Heart right ventricle (tissue), 16 donors: ENCODE measurements at places on chromosomes 2 and 18. TPM values are rescaled to one million over a fixed set of nuclear protein-coding genes. Genes with fewer than 3 reads are reported as not detected.
A peak's percentile ranks its signal among the peaks of the same experiment; 100 is the strongest.

Gene SPDYA
- 0.07 TPM for polyA plus RNA-seq

Gene LAMA3
- polyA plus RNA-seq = 1.7 TPM

Gene TMEM200C
- polyA plus RNA-seq = 0.22 TPM

Gene SOWAHC
- polyA plus RNA-seq = 1.2 TPM

Gene CPLX4
- polyA plus RNA-seq = not detected

Gene KLHL41
- 37.7 TPM for polyA plus RNA-seq

Gene CYP27C1
- polyA plus RNA-seq = 0.07 TPM

Gene GALNT13
- polyA plus RNA-seq = 0.01 TPM

Gene SLC23A3
- 0.28 TPM for polyA plus RNA-seq

Gene FN1
- 802 TPM for polyA plus RNA-seq

DNA sequence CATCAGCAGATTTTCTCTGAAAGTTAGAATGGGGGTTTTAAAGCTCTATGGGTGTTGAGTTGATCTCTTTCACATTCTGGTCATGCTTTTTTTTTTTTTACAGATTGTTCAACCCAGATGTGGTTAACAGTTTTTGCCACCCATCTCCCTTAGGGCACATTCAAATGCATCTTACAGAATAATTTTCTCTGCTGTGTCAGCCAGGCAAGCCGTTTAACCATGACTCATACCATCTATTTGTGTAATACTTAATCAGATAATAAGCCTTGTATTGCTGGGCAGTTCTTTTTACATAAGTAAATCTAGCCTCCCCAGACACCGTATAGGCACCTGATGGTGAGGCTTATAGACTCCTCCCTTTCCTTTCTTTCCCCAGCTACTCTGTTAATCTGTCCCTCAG is 62.0 kb downstream of the TGIF1 start:
- DNase-seq = no peak

GRCh38 chr18:31101183-31102024 is 817 bp downstream of the DSC2 start:
- peak; percentile 66 for DNase-seq

DNA sequence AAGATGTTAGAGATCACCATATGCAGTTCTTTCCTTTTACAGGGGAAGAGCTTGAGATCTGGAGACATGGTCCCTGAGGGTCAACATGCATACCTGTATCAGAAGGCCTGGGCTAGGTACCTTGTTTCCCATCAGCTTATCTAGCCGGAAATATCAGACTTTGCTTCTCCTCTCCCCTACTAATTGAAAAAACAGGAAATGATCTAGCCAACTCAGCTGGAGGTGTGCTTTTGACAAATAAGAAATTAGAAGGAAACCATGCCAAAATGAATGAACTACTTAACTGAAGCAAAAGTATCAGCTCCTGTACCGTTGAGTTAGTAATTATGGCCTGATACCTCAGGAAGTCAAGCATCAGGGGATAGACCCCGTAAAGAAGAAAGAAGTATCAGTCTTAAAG is 20.4 kb downstream of the PKP4 start:
- DNase-seq = no peak

GRCh38 chr2:158312981-158313380 is 143.6 kb downstream of the CCDC148 start:
- no peak for DNase-seq

GRCh38 chr2:203195331-203196036 is 43.3 kb upstream of the CYP20A1 start:
- no peak for DNase-seq

- DNase-seq = no peak
Observed at GRCh38 chr2:190930411-190930810, 49.8 kb downstream of the GLS start.

DNA sequence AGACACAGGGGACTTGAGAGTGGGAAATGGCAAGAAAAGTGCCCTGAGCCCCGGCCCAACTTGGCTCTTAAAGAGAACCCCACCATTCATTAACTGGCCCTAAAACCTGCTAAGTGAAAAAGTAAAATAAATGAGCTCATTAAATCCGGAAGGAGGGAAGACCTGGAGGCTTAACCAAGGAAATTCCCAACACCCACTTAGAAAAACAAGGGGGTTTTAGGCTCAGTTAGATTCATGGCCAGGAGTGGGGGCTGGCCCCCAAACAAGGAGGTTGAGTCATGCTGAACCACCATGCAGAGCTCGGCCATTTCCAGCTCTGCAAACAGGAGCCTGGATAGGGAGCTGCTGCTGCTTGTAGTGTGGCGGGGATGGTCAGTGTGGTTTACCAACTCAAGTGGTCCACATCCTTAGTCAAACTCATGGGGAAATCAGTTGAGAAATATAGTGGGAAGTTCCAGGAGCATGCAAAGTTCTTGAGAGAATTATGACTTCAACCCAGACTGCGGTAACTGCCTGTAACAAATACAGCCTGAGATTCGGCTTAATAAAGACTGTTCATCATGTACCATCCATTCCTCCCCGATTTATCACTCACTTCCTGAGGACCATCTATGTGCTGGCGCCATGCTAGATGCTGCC is 39.7 kb upstream of the MRPL19 start:
- DNase-seq = no peak

DNA sequence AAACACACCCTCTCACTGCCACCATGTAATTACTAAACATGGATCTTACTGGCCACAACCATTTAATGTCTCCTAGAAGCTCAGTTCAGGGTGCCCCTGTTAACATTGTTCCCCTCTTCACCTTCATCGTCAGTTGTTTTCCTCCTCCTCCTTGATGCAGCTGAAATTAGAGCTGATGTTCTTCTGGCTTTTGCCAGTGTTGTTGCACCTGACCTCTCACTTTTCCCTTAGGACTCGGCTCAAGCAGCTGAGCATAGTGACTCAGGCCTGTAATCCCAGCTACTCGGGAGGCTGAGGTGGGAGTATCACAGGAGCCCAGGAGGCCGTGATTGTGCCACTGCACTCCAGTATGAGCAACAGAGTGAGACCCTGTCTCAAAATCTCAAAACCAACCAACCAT is 70.8 kb downstream of the ACSL3 start:
- no peak for DNase-seq

GRCh38 chr2:120436460-120436739 is 90.5 kb downstream of the INHBB start:
- no peak for DNase-seq

GRCh38 chr2:151070253-151070652 is 191.4 kb downstream of the RBM43 start:
- DNase-seq = no peak

DNA sequence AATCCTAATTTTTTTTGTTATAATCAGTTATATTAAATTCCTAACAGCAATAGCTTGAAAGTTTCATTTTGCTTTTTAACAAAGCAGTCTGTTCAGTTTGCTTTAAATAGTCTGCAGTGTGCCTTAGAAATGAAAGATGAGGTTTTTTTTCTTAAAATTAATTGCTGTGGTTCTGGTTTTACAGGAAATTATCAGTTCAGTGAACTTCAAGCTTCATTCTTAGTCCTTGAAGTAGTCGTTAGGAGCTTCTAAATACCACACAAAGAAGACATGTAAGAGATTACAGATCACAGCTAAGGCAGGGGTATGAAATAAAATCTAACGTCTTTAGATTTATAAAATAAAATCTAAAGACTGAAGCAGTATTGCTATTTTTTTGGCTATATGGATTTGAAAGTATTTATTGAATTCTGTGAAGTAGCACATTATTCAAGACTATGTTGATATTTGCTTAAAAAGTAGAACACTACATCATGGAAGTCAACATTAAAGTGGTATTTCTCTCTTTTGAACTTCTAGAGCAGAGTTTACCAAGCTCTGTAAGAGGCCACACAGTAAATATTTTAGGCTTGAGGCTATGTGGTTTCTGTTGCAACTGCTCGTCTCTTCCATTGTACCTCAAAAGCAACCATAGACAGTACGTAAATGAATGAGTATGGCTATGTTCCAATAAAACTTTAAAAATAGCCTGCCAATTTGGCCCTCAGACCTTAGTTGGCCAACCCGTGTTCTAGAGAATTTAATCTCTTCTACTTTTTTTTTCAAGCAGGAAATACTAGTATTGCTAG is 81.5 kb upstream of the STON1 start:
- DNase-seq = no peak

GRCh38 chr18:50654658-50655550 is 95.0 kb downstream of the MAPK4 start:
- DNase-seq = peak; percentile 38

GRCh38 chr2:108575132-108575966 is 41.1 kb downstream of the LIMS1 start:
- no peak for DNase-seq

GRCh38 chr2:36528274-36528673 is 69.7 kb downstream of the FEZ2 start:
- DNase-seq = no peak

DNA sequence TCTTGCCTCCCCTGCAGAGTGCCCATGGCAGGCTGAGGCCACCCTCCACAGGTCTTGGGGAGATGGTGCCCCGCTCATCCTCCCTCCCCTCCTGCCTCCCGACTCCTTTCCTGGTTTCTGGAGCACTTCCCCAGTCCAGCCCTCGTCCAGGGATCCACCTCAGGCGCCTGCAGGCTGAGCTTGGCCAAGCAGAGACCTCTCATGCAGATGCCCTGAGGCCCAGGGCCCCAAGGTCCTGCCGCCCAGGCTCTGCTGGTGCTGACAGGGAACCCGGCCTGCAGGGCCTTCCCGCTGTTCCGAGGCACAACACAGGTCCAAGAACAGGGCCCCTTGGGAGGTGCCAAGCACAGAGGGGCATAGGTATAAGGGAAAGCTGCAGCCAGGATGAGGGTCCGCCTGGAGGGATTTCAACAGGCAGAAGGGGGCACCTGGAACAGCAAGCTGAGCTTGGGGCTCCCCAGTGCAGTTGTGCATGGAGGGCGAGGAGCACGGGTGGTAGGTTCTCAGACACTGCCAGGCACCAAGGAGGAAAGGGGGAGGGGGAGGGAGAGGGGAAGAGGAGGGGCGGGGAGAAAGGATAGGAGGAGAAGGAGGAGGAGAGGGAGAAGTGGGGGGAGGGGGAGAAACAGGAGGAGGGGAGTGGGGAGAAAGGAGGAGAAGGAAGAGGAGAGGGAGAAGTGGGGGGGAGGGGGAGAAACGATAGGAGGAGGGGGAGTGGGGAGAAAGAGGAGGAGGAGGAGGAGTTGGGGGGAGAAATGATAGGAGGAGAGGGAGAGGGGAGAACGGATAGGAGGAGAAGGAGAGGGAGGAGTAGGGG is 1.2 kb upstream of the ANO7 start:
- DNase-seq = no peak

DNA sequence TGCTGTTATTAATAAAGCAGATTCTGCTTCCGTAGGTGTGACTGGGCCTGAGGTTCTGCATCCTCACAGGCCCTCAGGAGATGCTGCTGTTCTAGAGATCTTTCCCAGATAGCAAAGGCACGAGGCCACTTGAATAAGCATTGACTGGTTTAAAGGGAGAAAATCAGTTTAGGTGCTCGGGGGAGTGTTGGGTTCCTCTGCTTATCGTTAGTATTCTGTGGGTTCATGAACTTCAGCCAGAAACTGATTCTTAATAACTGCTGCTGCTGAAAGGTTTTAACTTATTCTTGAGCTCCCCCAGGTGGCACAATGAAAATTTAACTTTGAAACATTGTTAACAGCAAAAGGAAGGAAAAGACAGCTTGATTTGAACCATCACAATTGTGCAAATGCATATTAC is 56.9 kb downstream of the ITGA6 start:
- no peak for DNase-seq

DNA sequence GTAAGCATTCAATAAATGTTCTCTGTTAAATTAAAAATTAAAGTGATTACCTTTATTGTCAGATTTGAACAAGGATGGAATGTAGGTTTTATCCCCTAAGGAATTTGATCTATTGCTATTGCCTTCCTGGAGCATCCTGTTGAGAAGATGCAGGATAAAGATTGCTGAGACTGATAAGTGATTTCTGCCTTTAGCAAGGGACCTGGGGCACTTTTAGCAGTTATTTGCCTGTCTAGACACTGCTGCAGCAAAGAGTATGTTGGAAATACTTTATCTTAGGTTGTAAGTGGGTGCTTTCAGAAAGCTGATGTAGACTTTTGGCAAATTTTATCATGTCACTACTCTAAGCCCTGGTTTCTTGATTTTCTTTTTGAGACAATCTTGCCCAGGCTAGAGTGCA is 69.5 kb downstream of the FAM117B start:
- DNase-seq = no peak

GRCh38 chr2:165827921-165828276 is 33.9 kb upstream of the GALNT3 start:
- DNase-seq = no peak

- no peak for DNase-seq
Observed at GRCh38 chr2:238278626-238279323, 9.6 kb downstream of the PER2 start.
